ENCODE measurements at places on chromosomes 2 and 18.

DNA sequence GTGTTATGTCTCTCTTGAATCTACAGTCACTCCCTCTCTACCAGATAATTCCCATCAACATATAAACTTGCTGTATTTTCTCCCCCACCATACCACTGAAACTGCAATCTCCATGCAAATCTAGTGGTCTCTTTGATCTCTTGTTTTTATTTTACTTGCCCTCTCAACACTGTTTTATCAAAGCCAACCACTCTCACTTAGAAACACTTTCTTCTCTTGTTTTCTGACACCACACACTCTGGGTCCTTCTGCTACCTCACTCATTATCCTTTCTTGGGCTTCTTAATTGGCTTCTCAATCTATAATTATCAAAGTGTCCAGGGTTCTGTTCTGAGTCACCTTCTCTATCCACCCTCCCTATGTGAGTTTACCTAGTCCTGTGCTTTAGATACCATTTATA is 2.0 kb upstream of the MCFD2 start:
- DNase-seq = no peak

DNA sequence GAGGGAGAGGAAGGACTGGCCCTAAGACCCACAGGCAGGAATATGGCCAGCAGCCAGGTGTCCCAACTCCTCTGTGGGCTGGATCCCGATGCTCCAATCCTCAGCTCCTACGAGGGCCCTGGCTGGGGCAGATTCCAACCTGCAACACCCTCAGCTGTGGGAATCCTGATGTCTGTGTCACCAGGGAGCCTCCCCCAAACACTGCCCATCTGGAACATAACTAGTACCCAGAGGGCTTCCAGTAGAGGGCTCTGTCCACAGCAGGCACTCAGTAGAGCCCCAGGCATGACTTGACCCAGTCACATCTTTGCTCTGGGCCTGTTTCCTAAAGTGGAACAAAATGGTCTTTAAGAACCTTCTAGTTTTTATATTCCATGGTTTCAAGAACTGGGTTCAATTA is 20.6 kb upstream of the LOXHD1 start:
- DNase-seq = no peak

DNA sequence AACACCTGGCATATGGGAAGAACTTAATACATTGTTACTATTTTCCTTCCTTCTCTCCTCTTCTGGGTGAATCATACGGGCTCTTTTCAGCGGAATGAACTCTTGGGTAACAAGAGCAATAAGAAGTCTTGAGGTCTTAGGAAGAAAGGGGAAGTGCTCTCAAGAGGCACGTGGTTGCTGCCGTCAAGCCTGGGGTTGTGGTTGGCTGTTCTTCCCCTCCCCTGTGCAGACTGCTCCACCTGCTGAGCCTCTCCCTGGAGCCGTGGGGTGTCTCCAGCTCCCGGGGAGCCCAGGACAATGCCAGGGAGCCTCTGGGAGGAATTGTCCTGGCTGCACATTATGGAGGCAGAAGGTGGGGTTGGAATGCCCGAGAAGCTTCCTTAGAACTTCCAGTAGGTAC is 19.4 kb downstream of the TOGARAM2 start:
- no peak for DNase-seq

DNA sequence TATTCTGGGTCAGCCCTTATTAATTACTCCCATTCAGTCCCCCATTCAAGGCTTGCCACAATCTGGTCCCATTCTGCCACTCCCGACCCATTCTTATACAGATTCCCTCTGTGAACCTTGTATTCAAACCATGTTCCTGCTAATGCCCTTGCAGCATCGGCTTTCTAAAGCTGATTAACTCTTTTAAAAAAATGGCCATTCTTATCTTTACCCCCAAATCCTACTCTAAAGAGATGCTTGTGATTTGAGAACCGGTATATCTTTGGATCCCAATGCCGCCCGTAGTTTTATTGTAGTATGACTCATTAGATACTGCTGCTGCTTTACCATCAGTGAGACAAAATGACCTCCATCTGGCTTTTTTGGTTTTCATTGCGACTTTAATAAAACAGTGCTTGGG is 72.2 kb downstream of the XRCC5 start:
- no peak for DNase-seq

DNA sequence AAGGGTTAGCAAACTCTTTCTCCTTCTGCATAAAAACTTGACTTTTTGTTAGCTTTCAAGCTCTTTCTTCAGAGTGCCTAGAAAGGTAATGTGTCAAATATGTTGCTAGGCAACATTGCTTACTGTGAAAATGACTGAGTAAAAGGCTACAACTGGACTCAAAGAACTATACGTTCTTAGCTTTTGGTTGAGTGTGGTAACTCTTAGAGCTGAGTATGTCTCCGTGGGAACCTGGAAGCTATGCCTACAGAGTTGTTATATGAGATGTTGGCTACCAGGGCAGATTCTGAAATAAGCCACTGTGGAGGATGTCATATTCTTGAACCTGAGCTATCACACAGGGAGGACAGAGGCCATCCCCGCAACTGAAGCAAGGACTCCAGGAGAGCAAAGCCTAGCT is 105.5 kb downstream of the ARL6IP6 start:
- DNase-seq = no peak

GRCh38 chr2:166088634-166089033 is 39.2 kb downstream of the SCN1A start:
- DNase-seq = no peak

DNA sequence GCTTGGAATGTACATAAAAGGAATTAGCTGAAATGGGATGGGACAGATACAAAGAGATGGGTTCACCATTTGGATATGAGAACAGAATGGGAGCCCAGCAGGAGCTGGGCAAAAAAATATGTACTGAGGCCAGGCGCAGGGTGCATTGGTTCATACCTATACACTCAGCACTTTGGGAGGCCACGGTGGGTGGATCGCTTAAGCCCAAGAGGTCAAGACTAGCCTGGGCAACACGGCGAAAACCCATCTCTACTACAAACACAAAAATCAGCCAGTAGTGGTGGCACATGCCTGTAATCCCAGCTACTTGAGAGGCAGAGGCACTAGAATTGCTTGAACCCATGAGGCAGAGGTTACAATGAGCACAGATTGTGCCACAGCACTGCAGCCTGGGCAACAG is 30.4 kb downstream of the SCN7A start:
- DNase-seq = no peak

DNA sequence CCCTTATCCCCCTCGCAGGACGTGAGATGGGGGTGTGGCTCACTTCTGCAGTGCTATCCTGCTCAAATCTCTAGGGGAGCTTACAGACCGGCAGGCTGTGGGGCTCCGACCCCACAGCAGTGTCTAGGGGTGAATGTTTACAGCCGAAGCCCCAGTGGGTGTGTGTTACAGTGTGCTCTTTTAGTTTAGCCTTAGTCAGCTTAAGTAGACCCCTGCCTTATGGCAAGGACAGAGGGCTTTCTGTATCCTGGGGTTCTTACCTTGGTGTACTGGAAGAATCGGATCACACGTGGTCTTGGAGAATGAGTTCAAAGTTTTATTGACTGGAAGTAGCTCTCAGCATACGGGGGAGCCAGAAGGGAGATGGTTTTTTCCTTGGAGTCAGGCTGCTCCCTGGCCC is 348.2 kb upstream of the GYPC start:
- no peak for DNase-seq

Data from stimulated activated CD4-positive, alpha-beta T cell treated with anti-CD3 and anti-CD28 coated beads, Interleukin-2, amount 100 ng/mL, for 4 hours (primary cell).